Hematopoietic multipotent progenitor cell treated with erythropoietin and hydrocortisone succinate and interleukin-3 and kit ligand, for 8 days (in vitro differentiated cells): ENCODE measurements at places on chromosomes 7 and 10.
A peak's percentile ranks its signal among the peaks of the same experiment; 100 is the strongest.

DNA sequence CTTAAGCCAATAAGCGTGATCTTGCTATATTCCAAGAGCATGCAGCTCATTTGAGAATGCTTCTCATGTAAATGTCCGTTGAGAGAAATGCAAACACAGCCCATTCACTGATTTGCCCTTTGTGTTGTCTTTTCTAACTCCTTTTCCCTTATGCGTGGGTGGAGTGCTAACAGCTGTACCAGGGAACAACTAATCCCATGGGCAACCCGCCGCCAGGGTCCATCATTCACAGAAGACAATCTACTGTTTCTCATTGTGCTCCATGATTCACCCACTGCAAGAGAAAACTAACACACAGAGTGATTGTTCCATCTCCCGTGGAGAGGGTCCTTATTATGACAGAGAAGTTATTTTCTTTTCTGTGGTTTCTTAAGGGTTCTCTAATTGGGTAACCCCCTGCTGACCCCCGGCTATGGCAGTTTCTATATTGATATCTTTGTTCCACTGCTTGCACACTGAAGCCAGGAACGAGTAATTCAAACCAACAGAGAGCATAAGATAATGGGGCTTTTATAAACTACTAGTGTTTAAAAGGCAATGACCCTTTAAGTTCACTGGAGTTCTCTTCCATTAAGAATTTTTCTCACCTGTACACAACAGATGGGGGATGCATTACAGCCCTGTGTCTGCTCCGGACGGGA is 298.7 kb downstream of the BAMBI start:
- no peak for DNase-seq

- DNase-seq: peak; percentile 6
Observed at GRCh38 chr10:4512671-4513240, 313.3 kb upstream of the AKR1E2 start.

GRCh38 chr10:121284936-121285335 is 313.3 kb downstream of the FGFR2 start:
- DNase-seq: no peak

GRCh38 chr10:61140765-61141392 is 196.9 kb upstream of the RHOBTB1 start:
- peak; percentile 55 for DNase-seq

GRCh38 chr7:91135703-91136430 is 128.4 kb upstream of the FZD1 start:
- no peak for DNase-seq

GRCh38 chr7:103719070-103719469 is 270.4 kb downstream of the RELN start:
- DNase-seq: no peak

DNA sequence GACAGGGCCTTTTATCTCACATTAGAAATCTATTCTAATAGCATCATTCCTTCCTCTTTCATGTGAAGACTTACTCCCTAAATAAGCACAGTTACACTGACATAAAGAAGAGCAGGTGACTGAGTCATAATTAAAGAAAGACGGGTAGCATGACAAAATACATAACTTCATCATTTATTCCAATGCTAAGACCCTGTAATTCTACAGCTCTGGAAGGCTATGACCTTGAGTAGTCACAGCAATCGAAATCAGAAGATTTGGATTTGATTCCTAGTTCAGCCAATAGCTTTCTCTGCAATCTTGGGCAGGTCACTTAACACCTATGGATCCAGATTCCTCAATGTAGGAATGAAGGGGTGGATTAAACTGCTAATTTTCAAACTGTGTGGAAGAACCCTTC is 42.7 kb downstream of the KDM7A start:
- no peak for DNase-seq

DNA sequence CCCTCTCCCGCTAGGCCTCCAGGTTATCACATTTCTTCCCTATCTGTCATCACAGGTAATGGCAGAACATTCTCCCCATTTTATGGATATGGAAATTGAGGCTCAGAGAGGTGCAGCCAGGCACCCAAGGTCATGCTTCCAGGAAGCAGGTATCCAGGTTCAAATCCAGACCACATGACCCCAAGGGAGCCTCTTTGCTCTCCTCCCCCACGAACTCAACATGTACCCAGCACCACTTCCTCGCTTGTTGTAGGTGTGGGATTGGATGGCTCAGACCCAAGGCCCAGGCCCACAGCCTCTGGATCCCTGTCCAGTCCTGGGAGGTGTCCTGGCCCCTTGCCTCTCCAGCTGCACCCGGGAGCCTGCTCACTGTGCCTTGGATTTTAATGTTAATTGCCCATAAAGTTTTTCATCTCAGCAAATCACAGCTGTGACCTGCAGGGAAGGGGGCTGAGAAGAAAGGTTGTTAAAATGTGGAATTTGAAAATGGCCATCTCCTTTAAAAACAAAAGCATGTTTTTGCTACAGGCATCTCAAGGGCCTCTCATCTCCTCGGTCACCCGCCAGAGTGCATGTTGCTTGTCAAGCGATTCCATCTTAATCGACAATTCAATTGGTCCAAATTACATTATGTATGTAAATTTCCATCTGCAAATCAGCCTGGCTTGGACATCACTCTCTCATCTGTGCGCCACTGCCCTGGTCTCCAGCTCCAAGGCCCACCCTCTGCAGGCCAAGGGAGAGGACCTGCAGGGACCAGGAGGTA is 205.4 kb upstream of the ZMIZ1 start:
- DNase-seq: no peak

DNA sequence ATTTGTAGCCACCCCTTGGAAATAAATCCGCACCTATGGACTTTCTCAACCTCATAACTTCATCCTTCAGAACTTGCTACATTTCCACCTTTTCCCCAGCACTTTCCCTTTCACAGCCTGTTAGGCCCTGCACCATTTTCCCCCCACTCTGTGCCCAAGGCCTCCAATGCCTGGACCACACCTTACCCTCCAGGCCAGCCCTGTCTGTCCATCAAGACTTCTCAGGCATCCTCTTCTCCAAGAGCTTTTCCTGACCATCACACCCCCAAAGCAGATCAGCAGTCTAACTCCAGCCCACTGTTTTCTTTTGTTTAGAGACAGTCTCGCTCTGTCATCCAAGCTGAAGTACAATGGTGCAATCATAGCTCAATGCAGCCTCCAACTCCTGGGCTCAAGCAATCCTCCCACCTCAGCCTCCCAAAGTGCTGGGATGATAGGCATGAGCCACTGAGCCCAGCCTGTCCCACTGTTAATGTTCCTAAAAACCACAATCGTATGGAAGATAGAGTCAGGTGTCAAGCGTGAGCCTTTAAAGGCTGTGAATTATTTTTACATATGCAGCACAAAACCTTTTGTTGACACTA is 116.8 kb downstream of the PARD3 start:
- no peak for DNase-seq

DNA sequence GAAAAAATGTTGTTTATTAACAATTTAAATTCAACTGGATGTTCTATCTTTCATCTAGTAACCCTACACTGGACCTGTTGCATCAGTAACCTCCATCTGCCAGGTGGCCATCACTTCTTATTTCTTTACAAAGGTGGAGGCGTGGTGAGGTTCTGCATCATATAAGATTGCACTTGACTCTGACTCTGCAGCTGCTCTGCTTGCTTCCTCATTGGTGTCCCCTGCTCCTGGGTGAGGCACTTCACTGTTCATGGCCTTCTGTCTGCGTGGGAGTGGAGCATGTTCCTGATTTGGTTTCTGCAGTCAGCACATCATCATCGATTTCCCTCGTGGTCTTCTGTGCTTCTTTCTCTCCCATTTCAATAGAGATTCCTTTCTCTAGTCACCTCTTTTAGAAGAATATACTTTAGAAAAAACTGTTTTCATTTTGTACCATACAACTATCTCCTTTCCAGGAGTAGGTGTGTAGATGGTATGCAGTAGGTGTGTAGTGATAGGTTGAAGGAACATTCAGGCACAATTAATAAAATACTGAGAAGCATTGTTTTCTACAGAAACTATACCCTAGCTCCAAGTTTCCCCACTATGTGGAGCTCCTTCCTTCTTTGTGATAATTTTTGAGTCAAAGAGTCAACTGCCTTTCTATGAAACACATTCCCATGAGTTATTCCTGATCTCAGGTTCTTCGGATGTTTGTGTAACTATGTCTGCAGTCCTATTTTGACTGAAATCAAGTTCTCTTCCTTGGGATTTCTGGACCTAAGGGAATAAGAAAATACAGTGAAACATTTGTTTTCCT is 231.7 kb upstream of the CNTNAP2 start:
- no peak for DNase-seq

DNA sequence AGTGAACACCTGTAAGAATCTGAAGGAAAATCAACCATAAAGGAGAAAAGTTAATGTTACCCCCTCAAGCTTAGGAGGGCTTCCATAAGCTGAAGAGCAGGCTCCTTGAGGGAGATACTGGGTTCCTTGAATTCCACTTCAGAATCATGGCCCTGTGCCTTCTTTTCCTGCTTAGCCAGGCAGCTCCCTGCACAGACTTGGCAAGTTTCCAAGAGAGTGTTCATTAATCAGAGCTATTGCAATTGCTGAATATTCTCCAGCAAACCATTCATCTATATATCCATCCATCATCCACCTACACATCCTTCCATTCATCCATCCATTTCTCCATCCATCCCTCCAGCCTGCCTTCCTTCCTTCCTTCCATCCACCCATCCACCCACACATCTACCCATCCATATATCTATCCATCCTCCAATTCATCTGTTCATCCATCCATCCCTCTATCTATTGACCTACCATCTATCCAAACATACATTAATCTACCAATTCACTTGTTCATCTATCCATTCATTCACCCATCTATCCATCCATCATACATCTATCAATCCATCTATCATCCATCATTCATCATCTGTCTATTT is 574.4 kb downstream of the PTPRN2 start:
- DNase-seq: peak; percentile 2

- DNase-seq: no peak
Observed at GRCh38 chr7:135349746-135350145, 116.1 kb downstream of the STRA8 start.

GRCh38 chr7:77450613-77451012 is 34.5 kb upstream of the GSAP start:
- DNase-seq: no peak

GRCh38 chr10:61438141-61438988 is 14.8 kb downstream of the TMEM26 start:
- no peak for DNase-seq

- no peak for DNase-seq
Observed at GRCh38 chr7:81170291-81170690, 251.4 kb upstream of the SEMA3C start.

DNA sequence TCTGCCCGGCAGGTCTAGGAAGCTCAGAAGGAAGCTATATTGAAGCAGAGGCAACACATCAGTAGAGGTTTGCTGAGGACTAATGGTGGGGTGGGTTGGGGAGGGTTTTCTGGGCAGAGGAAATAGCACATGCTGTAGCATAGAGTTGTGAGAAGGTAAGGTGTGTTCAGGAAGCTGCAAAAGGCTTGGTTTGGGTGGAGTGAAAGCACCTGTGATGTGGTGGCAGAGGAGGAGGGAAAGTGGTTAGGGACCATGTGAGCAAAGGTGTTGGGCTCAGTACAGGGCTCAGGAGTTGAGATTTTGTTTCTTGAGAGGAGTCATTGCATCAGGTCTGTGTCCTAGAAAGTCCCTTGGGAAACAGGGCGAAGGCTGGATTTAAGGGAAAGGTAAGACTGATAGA is 294.6 kb downstream of the SORCS3 start:
- DNase-seq: no peak

GRCh38 chr10:111323389-111323966 is 246.6 kb downstream of the ADRA2A start:
- DNase-seq: peak; percentile 1

DNA sequence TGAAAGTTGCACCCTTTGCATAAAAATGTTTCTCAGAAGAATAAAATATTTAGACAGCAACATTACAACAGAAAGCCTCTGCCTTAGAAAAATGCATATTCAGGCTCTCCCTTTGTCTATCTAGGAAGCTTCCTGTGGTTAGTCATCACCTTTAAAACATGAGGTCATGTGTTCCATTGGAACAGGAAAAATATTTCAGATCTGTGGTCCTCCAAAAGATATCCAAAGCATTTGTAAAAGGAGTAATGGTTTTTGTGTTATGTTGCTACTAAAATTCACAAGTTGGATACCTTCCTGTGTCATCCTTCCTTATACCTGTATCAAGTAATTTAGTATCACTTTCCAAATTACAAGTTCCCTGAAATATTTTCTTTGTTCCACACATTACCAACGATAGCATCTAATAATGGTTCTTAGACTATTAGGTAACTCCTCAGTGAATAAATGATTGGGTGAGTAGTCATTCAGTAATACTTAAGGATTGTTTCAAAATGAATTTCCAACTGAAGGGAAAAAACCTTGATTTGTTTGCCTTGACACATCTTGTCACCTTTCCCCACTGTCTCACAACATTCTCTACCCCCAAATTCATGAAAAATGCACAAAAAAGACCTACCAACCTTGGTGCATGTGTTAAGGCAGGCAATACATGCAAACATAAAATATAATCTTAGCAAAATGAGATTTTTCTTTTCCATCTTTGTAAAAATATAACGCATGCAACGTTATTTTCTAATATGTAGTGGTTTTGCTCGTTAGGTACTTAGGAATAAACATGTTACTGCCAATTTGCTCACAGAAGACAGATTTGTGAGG is 19.7 kb upstream of the RHOBTB1 start:
- no peak for DNase-seq

GRCh38 chr7:116565981-116566380 is 41.1 kb downstream of the CAV1 start:
- no peak for DNase-seq

DNA sequence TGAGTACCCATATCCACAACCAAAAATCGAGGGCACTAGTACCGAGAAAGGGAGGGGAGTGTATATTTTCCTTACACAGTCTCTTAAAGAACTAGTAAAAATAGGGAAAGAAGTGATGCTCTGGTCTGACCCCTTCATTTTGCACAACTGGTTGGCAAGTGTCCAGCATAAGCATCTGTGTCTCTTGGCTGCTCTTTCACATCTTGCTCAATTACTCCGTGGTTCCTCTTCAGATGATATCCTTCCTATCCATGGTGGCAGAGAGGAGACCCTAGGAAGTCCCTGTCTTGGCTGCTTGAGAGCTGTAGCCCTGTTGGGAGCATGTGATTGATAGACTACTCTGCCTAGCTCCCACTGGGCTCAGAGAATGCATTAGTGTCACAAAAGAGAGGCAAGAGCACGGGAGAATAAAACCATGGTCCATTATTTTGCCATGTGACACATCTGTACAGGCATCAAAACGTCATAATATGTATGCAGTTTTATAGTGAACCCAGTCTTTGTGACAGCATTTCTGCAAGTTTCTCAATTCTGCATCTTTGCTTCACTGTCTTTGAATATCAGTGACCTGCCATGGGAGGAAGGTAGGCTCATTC is 111.8 kb upstream of the ANKRD1 start:
- no peak for DNase-seq

GRCh38 chr10:100976906-100977305 is 7.6 kb downstream of the SEMA4G start:
- no peak for DNase-seq

GRCh38 chr7:125559921-125560320 is 630.3 kb upstream of the POT1 start:
- no peak for DNase-seq

DNA sequence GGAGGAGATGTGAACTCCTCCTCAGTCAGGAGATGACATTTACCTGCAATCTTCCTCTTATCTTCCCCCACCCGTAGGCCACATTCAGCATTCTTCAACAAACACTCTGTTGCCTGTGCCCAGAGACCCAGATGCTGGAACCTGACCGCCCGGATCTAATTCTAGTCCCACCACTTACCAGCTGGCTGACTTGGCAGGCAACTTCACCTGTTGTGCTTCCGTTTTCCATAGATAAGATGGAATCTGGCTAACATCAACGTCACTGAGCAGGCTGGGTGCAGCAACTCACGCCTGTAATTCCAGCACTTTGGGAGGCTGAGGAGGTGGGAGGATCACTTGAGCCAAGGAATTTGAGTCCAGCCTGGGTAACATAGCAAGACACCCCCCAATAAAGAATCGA is 21.3 kb upstream of the FXYD4 start:
- no peak for DNase-seq
